ENCODE measurements at places on chromosomes 2 and 18.

- no peak for DNase-seq
Measured at GRCh38 chr18:37435996-37436395, 129.6 kb downstream of the CELF4 start.

DNA sequence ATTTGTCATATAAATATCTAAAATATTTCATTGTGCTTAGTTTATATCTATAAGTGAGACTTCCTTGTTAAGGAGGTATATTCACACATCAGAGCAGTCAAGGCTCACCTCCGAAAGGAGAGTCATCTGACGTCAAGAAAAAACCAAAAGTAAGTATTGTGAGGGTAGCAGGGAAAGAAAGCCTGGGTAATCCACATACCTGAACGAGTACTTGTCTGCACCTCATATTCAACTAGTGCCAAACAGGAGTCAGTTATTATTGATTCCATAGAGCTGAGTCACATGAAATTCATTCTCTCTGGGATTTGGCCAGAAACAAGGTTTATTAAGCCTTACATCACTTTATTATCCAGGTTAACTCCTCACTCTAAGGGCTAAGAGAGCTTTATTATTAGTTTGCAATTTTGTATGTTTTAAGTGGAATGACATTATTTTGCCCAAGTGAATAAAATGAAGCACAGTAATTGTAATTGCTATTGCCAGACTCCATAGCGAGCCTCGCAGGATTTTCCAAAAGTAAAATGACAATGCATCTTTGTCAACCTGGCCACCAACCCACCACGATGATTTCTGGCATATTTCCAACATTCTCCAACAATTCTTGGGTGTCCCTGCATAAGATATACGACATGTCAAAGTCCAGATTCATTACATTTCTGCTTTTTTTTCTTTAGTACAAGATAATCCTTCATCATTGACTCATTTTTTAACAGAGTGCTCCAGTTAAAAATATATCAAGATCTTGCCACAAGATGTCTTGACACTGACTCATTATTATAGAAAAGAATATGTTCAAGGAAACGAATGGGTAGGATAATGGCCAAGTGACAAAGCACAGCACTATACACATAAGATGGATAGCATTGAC lies 1210.4 kb upstream of the ACVR2A start:
- DNase-seq = no peak

DNA sequence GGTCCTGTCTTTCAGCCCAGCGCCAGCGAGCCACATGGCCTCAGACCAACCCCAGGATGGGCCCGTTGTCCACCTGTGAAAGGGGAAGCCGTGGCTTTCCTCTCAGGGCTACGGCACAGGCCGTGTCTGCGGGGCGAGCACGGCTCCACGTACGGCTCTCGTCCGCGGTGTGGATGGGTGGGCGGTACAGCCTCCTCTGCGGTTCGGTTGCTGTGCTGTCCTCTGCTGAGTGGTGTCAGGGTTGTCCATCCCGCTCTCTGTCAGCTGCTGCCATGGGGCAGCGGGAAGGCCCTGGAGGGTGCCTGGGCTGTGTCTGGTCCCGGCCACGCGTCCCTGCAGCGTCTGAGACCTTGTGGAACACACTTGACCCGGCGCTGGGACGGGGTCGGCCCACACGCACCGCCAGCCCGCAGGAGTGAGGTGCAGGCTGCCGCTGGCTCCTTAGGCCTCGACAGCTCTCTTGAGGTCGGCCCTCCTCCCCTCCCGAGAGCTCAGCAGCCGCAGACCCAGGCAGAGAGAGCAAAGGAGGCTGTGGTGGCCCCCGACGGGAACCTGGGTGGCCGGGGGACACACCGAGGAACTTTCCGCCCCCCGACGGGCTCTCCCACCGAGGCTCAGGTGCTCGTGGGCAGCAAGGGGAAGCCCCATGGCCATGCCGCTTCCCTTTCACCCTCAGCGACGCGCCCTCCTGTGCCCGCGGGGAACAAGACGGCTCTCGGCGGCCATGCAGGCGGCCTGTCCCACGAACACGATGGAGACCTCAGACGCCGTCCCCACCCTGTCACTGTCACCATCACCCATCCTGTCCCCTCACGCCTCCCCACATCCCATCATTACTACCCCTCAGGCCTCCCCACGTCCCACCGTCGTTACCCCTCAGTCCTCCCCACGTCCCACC lies 128.7 kb downstream of the NFATC1 start:
- DNase-seq = no peak

GRCh38 chr2:169118060-169118459 lies 48.7 kb downstream of the DHRS9 start:
- no peak for DNase-seq

DNA sequence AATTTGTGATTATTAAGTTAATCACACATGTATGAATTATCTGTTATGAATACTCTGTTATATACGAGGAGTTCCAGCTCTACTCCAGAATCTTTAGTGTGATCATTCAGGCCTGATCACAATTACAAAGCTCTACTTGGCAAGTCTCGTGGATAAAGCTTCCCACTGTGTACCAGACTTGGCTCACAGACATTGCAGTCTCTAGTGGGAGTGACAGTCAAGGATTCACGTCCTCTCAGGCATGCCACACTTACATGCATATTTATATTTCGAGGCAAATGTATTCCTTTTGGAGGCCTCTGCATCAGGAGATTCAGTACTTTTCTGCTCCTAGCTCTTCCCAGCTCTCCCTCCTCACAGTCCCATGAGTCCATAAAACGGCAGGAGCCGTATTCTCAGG lies 403.4 kb upstream of the CDH7 start:
- DNase-seq = no peak

DNA sequence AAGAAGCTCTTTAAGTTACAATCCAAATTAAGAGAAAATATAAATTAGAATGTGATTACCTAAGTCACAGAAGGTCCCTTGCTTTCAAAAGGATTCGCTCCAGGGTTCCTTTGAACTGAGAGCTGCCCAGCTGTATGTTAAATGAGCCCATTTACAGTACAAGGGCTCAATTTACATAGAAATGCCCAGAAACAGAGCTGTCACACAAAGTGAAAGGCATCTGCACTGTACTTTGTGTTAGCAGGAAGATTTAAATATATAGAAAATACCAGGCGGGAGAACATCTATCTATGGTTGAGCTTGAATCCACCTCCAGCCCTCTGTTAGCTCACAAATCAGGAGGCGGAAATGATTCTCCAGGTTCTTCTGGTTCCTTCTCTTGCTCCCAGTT lies 272.9 kb downstream of the PAX3 start:
- no peak for DNase-seq

- no peak for DNase-seq
Measured at GRCh38 chr2:37852585-37853014, 72.5 kb upstream of the RMDN2 start.

- DNase-seq = no peak
Measured at GRCh38 chr18:63444580-63444979, 22.3 kb upstream of the VPS4B start.

DNA sequence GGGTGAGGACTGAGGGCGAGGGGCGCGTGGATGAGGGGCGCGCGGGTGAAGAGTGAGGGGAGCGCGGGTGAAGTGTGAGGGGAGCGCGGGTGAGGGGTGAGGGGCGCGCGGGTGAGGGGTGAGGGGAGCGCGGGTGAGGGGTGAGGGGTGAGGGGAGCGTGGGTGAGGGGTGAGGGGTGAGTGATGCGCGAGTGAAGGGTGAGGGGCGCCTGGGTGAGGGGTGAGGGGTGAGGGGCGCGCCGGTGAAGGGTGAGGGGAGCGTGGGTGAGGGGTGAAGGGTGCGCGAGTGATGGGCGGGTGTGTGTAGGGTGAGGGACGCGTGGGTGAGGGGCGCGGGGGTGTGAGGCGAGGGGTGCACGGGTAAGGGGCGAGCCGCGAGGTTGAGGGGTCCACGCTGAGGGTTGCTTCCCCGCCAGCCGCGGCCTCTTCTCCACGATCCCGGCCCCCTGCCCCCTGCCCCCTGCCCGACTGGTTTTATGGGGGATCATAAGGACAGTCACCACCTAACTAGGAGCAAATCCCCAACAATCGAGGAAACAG lies 1.1 kb upstream of the SLC66A2 start:
- no peak for DNase-seq

DNA sequence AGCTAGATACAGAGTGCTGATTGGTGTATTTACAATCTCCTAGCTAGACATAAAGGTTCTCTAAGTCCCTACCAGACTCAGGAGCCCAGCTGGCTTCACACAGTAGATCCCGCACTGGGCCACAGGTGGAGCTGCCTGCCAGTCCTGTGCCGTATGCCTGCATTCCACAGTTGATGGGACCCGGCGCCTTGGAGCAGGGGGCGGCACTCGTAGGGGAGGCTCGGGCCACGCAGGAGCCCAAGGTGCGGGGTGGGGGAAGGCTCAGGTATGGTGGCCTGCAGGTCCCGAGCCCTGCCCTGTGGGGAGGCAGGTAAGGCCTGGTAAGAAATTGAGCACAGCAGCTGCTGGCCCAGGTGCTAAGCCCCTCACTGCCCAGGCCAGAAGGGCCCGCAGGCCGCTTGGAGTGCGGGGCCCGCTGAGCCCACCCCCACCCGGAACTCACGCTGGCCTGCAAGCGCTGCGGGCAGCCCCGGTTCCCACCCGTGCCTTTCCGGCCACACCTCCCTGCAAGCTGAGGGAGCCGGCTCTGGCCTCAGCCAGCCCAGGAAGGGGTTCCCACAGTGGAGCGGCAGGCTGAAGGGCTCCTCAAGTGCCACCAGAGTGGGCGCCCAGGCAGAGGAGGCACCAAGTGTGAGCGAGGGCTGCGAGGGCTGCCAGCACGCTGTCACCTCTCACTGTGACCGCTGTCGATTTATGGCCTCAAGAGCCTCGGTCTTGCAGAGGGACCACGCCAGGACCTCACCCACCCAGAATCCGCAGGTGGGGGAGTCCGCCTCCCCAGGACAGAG lies 76.5 kb downstream of the MEX3C start:
- DNase-seq = no peak

Data from Caco-2 (cell line).